Endothelial cell (in vitro differentiated cells): ENCODE measurements at places on chromosomes 6 and 20.

DNA sequence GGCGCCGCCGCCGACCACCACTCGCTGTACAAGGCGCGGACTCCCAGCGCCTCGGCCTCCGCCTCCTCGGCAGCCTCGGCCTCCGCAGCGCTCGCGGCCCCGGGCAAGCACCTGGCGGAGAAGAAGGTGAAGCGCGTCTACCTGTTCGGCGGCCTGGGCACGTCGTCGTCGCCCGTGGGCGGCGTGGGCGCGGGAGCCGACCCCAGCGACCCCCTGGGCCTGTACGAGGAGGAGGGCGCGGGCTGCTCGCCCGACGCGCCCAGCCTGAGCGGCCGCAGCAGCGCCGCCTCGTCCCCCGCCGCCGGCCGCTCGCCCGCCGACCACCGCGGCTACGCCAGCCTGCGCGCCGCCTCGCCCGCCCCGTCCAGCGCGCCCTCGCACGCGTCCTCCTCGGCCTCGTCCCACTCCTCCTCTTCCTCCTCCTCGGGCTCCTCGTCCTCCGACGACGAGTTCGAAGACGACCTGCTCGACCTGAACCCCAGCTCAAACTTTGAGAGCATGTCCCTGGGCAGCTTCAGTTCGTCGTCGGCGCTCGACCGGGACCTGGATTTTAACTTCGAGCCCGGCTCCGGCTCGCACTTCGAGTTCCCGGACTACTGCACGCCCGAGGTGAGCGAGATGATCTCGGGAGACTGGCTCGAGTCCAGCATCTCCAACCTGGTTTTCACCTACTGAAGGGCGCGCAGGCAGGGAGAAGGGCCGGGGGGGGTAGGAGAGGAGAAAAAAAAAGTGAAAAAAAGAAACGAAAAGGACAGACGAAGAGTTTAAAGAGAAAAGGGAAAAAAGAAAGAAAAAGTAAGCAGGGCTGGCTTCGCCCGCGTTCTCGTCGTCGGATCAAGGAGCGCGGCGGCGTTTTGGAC lies 2.0 kb downstream of the SOX4 start:
- H3K4me1 ChIP-seq, result peaks cover 22% of the 10 kb centered on the region
- H3K36me3 ChIP-seq, result peaks cover 31% of the 10 kb centered on the region
- peak overlapping the region; percentile 88 for H3K27ac ChIP-seq
- H3K27me3 ChIP-seq, result peaks cover 14% of the 10 kb centered on the region

DNA sequence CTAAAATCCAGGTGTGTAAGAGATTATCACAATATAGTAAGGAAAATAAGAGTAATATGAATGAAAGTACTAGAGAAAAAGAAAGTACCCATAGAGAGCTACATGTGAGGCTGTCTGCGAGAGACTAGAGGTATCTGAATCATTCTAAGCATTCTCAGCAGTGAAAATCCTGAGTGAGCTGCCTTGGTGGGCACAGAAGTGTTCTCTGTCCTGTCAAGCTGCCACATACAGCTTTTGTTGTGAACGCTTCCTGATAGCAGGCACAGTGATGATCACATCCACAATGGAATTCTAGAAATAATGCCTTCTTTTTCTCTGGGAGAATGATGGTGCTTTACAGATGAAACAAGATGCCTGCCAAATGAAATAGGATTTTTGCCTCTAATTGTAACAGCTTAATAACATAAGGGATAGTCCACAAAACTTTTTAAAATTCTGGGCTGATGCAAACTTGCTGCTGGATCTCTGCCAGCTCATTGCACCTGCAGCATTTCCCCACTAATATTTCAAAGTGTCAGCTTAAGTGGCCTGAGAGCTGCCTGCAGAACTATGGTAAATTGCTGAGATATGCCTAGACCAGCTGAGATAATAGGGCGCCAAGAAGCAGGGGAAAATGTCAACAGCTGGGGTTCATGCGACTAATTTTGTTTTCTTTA lies 620.5 kb downstream of the DOK5 start:
- peaks cover 6% of the 10 kb centered on the region for H3K36me3 ChIP-seq
- no peak overlapping the region for H3K27ac ChIP-seq

DNA sequence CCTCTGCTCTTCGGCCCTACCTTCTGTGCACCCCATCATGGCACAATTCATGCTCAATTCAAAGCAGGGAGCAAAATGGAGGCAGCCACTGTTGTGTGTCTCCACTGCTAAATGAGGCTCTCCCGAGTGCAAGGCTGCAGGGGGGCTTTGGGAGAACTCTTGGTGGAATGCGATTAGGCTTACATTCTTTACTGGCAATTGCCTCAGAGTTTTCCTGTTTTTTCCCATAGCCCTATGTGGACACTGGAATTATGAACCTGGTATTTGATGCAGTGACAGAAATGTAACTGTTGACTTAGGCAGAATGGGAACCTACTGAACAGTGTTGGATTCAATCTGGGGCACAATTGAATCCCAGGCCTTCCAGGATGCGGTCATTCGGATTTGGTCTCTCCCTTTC lies 187.9 kb upstream of the GMDS start:
- no peak overlapping the region for H3K27ac ChIP-seq
- H3K36me3 ChIP-seq, result no peaks in the 10 kb centered on the region
- no peak for DNase-seq
- H3K27me3 ChIP-seq, result no peaks in the 10 kb centered on the region

GRCh38 chr20:37311710-37312355 lies 22.4 kb downstream of the MANBAL start:
- no peak for DNase-seq
- H3K4me3 ChIP-seq, result peak overlapping the region; percentile 7
- peaks cover 44% of the 10 kb centered on the region for H3K36me3 ChIP-seq

GRCh38 chr6:76014626-76015530 lies 57.6 kb downstream of the IMPG1 start:
- peaks cover 2% of the 10 kb centered on the region for H3K27me3 ChIP-seq
- no peaks in the 10 kb centered on the region for H3K4me1 ChIP-seq
- H3K27ac ChIP-seq, result no peak overlapping the region
- no peak for DNase-seq
- H3K36me3 ChIP-seq, result no peaks in the 10 kb centered on the region

- peaks cover 24% of the 10 kb centered on the region for H3K36me3 ChIP-seq
- H3K4me3 ChIP-seq, result peak overlapping the region; percentile 58
- peak overlapping the region; percentile 32 for H3K27ac ChIP-seq
Measured at GRCh38 chr20:31684153-31685015, 38.3 kb downstream of the BCL2L1 start.

DNA sequence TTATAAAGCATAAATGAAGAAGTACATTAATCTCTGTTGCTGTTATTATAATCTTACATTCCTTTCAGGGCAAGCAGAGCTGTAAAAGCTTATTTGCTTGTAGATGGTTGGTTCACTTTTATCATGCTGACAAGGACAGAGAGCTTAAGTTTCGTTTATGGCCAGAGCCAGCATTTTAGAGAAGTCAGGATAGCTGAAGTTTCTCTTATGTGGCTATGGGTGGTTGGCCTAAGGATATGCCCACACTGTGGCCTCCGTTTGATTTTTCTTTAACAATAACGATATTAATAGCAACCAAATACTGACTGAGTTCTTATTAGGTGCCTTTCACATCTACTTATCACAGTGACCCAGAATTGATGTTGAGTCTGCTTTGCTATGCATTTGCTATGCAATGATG lies 78.5 kb downstream of the FARS2 start:
- H3K4me1 ChIP-seq, result peaks cover 22% of the 10 kb centered on the region
- H3K4me3 ChIP-seq, result no peak overlapping the region
- no peaks in the 10 kb centered on the region for H3K27me3 ChIP-seq
- H3K27ac ChIP-seq, result no peak overlapping the region

GRCh38 chr6:133129556-133129955 lies 111.6 kb upstream of the EYA4 start:
- no peak overlapping the region for H3K4me3 ChIP-seq
- H3K27ac ChIP-seq, result no peak overlapping the region
- no peak for DNase-seq

- H3K4me1 ChIP-seq, result peaks cover 47% of the 10 kb centered on the region
- H3K27me3 ChIP-seq, result peaks cover 4% of the 10 kb centered on the region
- H3K4me3 ChIP-seq, result no peak overlapping the region
- DNase-seq, result no peak
- no peaks in the 10 kb centered on the region for H3K36me3 ChIP-seq
Measured at GRCh38 chr20:23141450-23142161, 55.5 kb upstream of the CD93 start.

DNA sequence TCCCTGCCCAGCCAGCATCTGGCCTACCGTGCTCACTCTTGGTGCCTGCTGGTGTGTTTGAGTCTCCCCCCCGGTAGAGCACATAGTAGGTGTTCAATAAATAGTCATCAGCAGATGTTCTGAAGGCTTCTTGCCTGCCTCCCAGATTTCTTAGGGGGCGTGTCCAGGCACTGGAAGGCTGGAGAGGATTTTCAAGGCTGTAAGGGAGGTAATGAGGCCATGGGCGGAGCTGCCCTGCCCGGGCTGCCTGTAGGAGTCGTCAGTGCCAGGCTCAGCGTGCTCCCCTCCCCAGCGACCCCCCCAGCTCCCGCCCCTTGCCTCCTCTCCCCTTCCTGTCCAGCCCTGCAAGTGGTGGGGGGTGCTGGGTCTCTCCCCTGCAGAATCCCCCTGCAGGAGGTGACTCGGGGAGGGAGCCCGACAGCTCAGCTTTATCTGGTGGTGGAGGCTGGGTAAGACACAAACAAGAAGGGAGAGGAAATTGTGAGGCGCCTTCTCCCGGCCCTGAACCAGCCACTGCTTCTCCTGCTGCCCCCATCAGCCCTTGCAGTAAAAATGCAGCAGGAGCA lies 55.9 kb downstream of the BCAS4 start:
- no peak for DNase-seq
- H3K4me3 ChIP-seq, result no peak overlapping the region
- no peak overlapping the region for H3K27ac ChIP-seq
- H3K36me3 ChIP-seq, result peaks cover 3% of the 10 kb centered on the region

GRCh38 chr6:81786150-81786549 lies 33.7 kb upstream of the TENT5A start:
- DNase-seq, result no peak
- H3K4me1 ChIP-seq, result no peaks in the 10 kb centered on the region
- no peaks in the 10 kb centered on the region for H3K36me3 ChIP-seq
- peaks cover 2% of the 10 kb centered on the region for H3K27me3 ChIP-seq
- H3K4me3 ChIP-seq, result no peak overlapping the region
- no peak overlapping the region for H3K27ac ChIP-seq

GRCh38 chr6:4611429-4612129 lies 164.6 kb upstream of the CDYL start:
- H3K4me1 ChIP-seq, result peaks cover 14% of the 10 kb centered on the region
- H3K36me3 ChIP-seq, result no peaks in the 10 kb centered on the region
- DNase-seq, result no peak
- no peak overlapping the region for H3K27ac ChIP-seq
- H3K27me3 ChIP-seq, result no peaks in the 10 kb centered on the region

DNA sequence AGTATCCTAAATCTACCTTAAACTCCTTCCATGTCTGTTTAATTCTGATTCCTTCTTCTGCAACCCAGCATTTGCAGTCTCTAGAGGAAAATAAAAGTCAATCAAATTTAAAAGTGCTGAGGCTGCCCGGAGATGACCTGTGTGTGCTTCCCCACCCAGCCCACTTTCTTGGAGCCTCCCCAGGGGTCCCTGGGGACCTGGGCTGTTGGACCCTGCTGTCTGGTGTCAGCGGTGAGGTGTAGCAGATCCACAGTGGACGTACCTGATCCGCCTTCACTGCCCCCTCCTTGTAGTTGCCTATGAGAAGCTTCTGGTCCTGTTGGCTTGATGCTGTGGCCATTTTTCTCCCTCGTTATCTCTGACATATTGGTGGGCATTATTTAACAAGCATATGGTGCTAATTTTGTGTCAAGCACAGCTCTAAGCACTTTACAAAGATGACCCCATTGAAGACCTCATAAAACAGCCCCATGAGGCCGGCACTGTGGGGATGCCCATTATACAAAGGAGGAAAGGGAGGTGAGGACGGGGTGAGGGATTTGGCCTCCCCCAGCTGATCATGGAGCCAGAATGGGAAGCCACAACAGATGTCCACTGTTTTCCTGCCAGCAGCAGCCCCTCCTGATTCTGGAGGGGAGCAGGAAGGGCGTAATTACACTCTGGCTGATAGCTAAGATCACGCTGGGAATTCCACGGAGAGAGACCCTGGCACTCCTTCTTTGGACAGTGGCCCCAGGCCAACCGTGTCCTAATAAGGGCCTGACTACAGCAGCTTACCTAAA lies 628.2 kb downstream of the CDH26 start:
- no peak for DNase-seq
- no peaks in the 10 kb centered on the region for H3K27me3 ChIP-seq
- H3K4me1 ChIP-seq, result no peaks in the 10 kb centered on the region
- no peak overlapping the region for H3K4me3 ChIP-seq
- H3K27ac ChIP-seq, result no peak overlapping the region

GRCh38 chr20:62655282-62656196 lies 13.2 kb downstream of the SLCO4A1 start:
- no peaks in the 10 kb centered on the region for H3K36me3 ChIP-seq
- no peak for DNase-seq
- H3K27me3 ChIP-seq, result peaks cover 6% of the 10 kb centered on the region
- H3K27ac ChIP-seq, result no peak overlapping the region

DNA sequence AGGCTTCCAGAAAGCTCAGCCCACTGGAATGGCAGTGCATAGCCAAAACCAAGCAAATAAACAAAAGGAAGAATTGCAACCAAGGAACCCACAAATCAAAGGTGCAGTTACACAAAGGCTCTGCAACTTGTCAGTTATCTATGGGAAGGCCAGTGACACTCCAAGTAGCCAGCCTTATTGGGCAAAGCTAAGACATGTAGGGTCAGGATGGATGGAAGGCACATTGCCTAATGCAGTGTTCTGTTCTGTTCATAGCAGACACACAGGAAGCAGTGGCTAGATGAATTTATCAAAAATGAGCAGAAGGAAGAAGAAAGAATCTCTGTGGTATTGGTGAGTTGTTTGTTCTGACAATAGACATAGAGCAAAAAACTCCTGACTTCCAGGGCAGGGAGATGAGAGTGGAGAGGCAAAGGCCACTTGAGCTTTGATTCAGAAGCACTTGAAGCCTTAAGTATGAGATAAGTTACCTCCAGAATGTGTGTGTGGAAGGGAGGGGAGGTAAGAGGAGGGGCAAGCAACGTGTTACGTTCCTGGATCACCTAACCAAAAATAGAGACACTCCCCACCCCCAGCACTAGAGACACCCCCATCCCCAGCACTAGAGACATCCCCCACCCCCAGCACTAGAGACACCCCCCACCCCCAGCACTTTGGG lies 57.9 kb upstream of the AKAP12 start:
- no peaks in the 10 kb centered on the region for H3K27me3 ChIP-seq
- peaks cover 5% of the 10 kb centered on the region for H3K36me3 ChIP-seq
- no peak for DNase-seq
- no peaks in the 10 kb centered on the region for H3K4me1 ChIP-seq

GRCh38 chr6:92289831-92290230 lies 1129.5 kb downstream of the EPHA7 start:
- DNase-seq, result no peak
- no peak overlapping the region for H3K4me3 ChIP-seq
- H3K27ac ChIP-seq, result no peak overlapping the region
- H3K36me3 ChIP-seq, result no peaks in the 10 kb centered on the region
- peaks cover 5% of the 10 kb centered on the region for H3K4me1 ChIP-seq

DNA sequence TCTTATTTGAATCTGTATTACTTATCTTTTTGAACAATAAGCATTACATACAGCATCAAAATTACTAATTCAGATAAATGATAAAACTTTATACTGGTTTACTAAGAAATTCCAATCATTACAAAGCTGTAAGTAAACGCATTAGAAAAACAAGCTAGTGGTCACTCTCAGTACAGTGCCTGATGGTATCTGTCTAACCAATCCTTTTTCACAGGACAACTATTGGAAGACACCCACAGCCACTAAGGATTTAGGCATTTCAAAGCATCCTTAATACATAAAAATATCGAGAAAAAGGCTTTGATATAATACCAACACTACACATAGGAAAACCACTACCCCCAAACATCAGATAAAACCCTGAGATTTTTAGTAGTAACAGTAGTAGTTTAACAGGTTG lies 2.6 kb downstream of the CD164 start:
- no peak overlapping the region for H3K27ac ChIP-seq
- H3K4me1 ChIP-seq, result peaks cover 40% of the 10 kb centered on the region
- no peak for DNase-seq
- peak overlapping the region; percentile 96 for H3K4me3 ChIP-seq
- H3K27me3 ChIP-seq, result peaks cover 11% of the 10 kb centered on the region
